ENCODE measurements at places on chromosomes 6 and 20. TPM values are rescaled to one million over a fixed set of nuclear protein-coding genes. Genes with fewer than 3 reads are reported as not detected.

DNA sequence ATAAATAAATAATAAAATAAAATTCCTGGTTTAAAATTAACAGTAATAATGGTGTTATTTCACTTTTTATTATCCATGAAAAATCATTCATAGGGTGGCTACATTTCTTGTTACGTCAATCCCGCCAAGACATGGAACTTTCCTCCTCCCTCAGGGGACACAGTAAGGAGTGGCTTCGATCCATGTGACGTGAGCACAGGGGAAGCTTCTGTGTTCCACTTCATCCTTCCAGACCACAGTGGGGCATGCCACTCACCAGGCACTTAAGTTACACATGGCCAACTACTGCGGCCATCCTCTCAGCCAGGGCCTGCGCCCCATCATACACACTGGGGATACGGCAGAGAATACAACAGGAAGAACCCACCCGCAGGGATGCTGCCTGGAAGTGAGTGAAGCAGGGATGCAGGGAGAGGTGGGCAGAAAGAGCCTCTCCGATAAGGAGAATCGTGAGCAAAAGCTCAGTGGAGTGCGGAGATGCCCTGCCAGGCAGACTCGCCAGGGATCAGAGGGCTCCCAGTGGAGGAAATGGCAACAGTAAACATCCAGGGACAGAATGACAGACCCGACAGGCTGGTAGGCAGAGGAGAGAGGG lies 75.3 kb downstream of the ATP9A start:
- no peak for DNase-seq

- DNase-seq: no peak
Measured at GRCh38 chr6:130138116-130138908, 84.4 kb downstream of the SAMD3 start.

DNA sequence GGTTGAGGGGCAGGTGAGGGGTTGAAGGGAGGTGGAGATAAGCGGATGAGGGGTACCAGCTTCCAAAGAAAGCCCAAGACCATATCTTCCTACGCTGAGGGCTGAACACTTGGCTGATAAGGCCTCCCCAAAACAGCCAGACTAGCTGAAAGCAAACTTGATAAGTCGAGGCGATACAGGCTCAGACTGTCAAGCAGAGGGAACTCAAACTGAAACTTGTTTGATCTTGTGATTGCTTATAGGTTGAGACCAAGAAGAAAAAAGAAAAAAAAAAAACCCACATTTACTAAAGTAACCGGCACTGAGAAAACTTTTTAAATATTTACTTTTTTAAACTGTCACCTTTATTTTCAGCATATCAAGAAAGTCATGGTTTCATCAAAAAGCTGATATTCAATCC lies 73.6 kb downstream of the TRERF1 start:
- no peak for DNase-seq

DNA sequence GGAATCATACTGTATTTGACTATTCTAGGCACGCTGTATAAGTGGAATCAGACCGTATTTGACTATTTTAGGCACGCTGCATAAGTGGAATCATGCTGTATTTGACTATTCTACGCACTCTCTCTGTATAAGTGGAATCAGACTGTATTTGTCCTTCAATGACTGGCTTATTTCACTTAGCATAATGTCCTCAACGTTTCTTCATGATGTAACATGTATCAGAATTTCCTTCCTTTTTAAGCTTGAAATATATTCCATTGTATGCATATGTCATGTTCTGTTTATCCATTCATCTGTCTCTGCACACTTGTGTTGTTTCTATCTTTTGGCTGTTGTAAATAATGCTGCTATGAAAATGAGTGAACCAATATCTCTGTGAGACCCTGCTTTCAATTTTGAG lies 5.7 kb downstream of the CCDC170 start:
- DNase-seq: no peak

Gene PAK1IP1
- polyA plus RNA-seq: 10.6 TPM

Data from endothelial cell of umbilical vein (primary cell).